ENCODE measurements at places on chromosomes 6 and 20.

DNA sequence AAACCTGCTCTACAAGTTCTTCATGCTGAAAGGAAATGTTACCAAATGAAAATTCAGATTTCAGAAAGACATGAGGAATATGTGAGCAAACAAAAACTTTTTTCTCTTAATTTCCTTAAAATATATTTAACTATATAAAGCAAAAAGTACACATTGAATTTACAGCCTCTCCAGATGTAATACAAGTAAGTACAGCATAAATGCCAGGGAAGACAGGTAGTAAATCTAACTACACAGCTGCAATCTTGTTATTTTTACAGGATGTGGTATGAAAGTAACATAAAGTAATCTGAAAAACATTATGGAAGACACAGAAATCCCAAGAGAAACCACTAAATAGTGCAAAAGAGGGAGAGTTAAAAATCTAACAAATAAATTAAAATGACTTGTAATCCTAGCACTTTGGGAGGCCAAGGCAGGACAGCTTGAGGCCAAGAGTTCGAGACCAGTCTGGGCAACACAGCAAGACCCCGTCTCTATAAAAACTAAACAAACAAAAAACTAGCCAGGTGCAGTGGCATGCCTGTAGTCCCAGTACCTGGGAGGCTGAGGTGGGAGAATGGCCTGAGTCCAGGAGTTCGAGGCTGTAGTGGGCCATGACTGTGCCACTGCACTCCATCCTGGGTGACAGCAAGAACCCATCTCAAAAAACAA, 50.7 kb downstream of the FAM8A1 start:
- DNase-seq, result no peak

- no peak for DNase-seq
These were observed 5.7 kb downstream of the TMEM151B start for GRCh38 chr6:44275749-44276648.

- no peak for DNase-seq
These were observed 8.7 kb downstream of the RNF144B start for GRCh38 chr6:18395856-18396197.

DNA sequence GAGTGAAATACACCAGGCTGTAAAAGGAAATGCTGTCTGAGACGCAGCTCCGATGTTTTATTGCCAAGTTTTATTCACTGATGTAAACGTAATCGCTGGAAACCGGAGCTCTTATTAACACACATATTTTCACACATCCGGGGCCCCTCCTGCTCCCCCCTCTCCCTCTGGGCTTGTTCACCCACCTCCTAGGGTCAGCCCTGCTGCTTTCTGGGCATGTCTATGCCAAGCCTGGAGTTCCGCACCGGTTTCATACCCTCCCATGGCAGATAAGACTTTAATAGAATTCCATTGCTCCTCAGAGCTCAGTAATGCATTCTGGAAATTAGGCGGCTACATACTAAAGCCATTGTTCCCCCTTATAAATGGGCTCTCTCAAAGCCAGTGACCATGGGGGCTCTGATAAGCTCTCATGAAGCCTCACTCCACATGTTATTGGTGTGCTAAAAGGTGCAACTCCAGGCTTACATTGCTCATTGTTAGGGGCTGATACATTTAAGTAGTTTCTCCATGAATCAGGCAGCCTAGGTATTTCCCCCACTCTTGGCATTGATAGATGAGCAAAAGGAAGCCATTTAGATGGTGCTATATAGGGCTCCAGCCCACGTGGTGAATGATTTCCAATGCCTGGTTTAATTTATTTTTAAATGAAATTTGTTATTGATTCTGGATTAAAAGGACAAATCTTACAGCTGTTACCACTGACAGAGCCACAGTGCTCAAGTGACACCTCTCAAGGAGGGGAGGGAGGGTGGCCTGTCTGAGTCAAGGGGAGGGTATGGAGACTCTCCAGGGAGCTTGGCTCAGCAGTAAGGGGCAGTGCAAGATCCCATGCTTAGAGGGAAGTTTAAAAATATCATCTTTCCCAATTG, 4.5 kb upstream of the VSTM2L start:
- no peak for DNase-seq

GRCh38 chr6:37990762-37991525, 171.4 kb downstream of the ZFAND3 start:
- no peak for DNase-seq

DNA sequence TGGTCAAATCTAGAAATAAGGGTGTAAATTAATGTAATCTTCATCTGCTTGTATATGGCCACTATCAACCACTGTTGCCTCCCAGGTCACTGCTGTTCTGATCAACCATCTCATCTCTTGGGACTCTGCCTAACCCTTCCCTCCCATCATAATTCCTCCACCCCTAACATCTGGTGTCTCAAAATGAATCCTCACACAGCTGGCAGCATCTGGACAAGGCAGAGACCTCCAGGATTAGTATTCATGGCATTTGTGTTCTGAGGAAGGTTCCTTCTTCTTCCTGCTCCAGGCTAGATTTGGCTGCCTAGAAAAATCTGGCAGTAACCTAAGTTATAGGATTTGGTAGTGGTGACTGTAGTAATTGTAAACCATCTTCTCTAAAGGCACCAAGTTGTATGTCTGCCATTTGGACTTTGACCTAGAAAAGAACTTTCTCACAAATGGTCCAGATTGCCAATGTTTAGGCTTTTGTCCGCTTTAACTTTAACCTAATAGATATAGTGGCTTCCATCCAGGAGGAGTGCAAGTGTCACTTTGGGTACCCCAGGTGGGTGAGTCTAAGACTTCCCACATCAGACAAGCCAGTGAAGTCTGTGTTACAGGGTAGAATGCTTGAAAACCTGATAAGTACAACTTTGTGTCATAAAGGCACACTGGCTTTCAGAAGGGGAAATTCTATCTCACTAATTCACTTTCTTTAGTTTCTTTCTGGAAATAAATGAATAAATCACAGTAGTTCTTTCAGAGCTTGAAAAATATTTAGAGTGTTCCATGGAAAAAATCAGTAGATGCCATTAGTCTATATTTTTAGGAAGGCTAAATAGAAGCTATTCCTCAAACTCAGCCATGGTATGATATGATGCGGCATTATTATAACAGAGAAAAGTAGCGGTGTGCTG, 3.0 kb upstream of the PHACTR2 start:
- DNase-seq, result no peak

DNA sequence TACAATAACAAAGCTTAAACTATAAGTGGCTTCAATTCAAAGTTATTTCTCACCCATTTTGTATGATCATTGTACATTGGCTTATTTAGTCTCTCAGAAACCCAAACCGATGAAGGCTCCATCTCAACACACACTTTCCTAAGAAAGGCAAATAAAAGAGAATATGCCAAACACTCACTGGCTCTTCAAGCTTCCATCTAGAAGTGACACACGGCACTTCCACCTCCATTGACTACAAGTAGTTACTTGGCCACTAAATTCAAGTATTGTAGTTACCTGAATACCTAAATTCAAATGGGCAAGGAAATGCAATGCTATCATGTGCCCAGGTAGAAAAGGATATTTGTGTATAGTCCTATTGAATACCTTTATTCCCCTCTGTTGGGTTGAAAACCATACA, 170.6 kb downstream of the OGFRL1 start:
- no peak for DNase-seq

DNA sequence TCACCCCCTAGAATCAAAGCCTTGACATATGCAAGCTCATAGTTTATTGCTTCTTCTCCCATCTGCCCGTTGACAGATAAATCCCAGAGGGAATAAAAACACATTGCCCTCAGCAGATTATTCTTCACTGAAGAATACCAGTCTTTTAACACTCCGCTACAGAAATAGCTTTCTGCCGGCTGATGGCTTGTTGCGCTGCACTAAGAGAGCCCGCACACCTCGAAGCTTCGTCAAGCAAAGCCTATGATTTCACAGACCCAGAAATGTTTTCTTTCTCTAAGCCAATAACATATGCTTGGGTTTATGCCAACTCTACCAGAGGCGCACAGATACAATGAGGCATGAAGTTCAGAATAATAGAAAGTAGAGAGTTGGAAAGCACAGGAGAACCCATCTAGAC, 208.9 kb upstream of the FOXQ1 start:
- no peak for DNase-seq

DNA sequence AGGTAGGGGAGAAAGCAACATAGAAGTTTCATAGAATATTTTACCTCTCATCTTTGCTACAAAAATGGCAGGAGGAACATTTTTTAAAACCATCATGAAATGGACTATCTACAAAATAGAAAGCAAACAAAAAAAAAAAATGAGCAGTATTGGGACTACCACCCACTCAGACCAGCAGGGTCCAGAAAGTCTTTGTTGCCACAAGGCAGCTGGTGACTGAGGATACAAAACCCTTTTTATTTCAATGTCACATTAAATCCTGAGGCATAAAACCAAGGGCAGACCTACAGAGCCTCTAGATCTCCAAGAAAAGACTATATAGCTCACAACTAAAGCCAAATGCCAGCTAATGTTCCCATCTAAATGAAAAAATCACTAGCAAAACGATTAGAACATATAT, 282.2 kb downstream of the PTPRK start:
- DNase-seq, result no peak

Measured in GM20000 (cell line).